Activated gamma-delta T cell treated with anti-CD3 and anti-CD28 coated beads, Interleukin-2, amount 50 U/mL, for 16 hours (primary cell): ENCODE measurements at places on chromosomes 16 and 17.

- DNase-seq, result no peak
These were observed 107.0 kb upstream of the CACNG3 start for GRCh38 chr16:24149102-24149501.

- DNase-seq, result no peak
These were observed 515.8 kb upstream of the SALL1 start for GRCh38 chr16:51666821-51667220.

DNA sequence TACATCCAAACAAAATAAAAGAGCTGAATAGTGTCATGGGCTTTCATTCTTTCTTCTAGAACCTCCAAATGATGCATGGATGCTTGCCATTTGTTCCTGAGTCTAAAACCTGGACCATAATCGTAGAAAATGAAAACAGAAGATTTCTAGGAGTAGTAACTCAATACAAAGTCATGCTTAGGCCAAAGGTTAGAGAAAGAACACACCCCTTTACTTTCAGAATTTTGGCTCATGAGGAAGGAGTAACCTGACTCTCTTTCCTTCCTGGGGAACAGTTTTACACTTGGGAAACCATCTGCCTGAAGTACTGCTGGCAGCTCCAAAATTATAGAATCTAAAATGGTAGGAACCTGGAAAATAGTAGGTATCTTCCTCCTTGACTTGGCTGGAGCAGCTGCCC, 137.2 kb downstream of the SNX11 start:
- DNase-seq, result no peak

GRCh38 chr17:50020841-50021599, 26.0 kb upstream of the DLX3 start:
- no peak for DNase-seq

- no peak for DNase-seq
These were observed 7.8 kb downstream of the TRAF7 start for GRCh38 chr16:2163211-2163881.

GRCh38 chr17:52383493-52384100, 225.1 kb upstream of the CA10 start:
- DNase-seq, result no peak

DNA sequence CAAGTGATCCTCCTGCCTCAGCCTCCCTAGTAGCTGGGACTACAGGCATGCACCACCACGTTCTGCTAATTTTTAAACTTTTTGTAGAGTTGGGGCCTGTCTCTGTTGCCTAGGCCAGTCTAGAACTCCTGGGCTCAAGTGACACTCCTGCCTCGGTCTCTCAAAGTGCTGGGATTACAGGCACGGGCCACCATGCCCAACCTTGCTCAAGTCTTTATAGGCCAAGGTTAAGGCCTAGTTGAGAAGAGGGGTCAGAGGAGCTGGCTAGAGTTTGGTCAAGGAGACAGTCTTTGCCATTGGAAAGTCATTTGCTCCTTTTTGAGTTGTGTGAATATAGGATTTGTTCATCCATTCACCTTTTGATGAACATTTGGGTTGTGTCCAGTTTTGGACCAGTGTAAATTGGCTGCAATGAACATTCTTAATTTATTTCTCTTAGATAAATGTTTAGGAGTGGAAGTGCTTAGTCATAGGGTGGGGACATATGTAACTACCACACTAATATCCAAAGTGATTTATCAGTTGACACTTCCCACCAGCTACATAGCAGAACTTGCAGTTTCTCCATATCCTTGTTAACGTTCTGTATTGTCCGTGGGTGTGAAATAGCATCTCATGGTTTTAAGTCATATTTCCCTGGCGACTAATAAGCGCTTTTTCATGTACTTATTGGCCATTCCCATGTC, 30.7 kb upstream of the ARHGAP17 start:
- DNase-seq, result no peak

DNA sequence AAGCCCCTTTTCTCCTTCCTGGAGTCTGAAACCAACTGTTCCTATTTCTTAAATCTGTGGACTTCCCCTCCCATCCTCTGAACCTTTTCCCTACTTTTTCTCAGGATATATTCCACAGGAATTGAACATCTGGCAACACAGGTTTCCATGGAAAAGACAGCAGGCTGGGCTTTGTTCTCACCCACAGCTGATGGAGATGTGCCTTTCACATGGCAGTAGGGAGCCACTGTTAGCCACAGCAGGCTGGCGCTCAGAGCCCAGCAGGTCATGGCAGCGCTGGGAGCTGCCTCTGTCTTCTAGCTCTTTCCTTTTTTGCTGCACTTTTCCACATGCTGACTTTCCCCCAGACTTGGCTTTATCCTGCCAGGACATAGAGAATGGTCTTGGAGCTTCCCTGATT, 116.4 kb upstream of the NLRP1 start:
- no peak for DNase-seq

- no peak for DNase-seq
These were observed 20.2 kb downstream of the ANKS3 start for GRCh38 chr16:4713663-4714501.

GRCh38 chr16:88805887-88806393, 2.4 kb downstream of the CDT1 start:
- no peak for DNase-seq

GRCh38 chr16:10332241-10332640, 53.6 kb upstream of the ATF7IP2 start:
- no peak for DNase-seq

DNA sequence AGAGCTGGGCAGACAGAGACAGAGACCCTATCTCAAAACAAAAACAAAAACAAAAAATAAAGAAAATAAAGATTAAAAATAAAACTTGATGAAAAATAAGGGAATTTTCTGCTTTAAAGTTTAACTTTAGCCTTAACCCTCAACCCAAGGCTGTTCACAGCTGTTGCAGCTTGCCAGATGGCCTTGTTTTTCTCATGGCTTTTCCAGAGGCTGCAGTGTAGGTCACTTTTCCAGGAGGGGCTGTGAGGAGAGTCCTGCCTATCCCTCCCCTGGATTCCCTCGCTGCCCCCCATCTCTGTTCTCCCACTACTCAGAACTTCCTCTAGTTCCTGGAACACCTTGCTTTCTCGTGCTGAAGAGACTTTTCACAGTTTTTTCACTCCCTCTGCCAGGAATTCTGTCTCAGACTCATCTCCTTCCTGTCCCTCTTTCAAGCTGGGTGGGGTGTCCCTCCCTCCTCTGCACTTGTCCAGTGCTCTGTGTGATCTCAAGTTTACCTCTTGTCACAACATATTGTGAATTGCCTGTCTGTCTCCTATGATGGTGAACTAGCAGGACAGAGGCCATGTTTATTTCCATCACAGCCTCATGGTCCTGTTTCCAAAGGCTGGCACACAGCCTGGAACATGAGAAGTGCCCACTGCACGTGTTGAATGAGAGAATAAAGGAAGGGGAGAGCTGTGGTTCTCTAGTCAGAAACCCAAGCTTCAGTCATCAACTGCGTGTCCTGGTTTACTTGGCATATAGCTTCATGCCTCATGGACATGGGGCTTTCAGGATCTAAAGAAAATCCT, 69.9 kb upstream of the MSI2 start:
- DNase-seq, result no peak

- DNase-seq, result no peak
These were observed 167.2 kb downstream of the CYB561 start for GRCh38 chr17:63278728-63279442.

GRCh38 chr16:71536752-71537499, 10.7 kb downstream of the CHST4 start:
- DNase-seq, result no peak

DNA sequence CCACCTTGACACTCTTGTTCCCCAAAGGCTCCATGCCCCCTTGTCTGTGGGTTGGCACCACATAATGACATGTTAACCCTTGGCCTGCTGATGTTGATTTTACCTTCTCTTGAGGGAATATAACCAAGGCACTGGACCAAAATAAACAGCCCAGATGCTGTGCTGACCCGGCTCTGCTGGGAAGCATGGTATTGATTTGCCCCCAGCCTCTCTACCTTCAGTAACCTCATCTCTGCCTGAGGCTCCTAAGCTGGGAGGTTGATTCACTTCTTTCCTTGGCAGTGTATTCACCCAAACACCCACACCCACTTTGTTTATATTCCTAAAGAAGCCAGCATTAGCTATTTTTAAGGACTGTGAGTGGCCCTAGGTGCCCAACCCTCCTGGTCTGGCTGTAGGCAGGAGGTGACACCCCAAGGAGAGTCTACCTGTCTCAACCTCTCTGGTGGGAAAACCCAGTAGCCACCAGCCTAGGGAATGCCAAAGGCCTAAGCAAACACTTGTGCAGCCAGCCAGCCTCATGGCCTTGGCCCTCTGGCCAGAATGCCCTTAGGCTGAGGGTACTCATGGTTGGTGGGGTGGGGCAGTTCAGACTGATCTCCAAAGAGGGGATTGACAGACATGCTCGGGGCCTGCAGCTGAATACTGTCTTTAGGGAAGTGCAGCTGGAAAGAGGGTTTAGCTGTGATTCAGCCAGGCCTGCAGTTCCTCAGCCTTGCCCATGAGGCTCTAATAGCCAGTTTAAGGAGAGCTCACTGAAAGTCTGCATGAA, 42.7 kb downstream of the GNAO1 start:
- DNase-seq, result no peak

- no peak for DNase-seq
These were observed 74.2 kb downstream of the BCAS3 start for GRCh38 chr17:60751884-60752283.

- DNase-seq, result no peak
These were observed 28.1 kb downstream of the CBFA2T3 start for GRCh38 chr16:88948781-88949490.

DNA sequence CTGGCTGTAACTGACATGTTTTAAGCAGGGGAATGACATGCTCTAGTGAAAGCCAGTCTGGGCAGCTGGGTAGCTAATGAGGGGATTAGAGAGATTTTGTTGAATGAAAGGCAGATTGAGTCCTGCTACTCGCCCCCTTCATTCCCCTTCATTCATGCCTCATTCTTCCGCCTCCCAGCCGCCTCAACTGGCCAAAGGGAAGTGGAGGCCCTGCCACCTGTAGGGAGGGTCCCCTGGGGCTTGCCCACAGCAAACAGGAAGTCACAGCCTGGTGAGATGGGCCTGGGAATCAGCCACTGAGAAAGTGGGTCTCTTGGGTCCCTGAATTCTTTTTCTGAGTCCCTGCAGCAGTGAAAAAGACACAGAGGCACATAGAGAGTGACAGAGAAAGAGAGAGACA, 1.1 kb upstream of the CD19 start:
- no peak for DNase-seq

GRCh38 chr16:85615852-85616606, 2.9 kb downstream of the GSE1 start:
- DNase-seq, result peak; percentile 70

- DNase-seq, result no peak
These were observed 9.7 kb downstream of the C17orf78 start for GRCh38 chr17:37385474-37385990.

DNA sequence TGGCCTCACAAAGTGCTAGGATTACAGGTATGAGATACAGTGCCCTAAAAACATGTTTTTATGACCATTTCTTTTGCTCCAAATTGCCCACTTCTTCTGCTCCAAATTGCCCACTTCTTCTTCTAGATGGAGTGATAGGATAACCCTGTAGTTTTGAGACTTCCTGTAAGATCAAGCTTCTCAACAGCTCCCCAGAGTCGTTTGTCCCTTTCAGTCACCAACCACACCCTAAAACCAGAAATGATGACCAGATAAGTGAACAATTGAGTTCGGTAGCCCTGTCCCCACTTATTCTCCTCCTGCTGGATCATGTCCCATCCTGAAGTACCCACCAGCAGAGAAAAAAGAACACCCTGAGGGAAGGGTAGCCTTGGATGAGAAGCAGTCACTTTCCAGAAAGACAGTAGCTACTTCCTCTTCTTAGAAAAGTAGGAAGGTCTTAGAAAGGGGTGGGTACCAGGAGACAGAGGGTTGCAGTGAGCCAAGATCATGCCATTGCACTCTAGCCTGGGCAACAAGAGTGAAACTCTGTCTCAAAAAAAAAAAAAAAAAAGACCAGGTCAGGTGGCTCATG, 2.5 kb downstream of the ODAD4 start:
- DNase-seq, result no peak

DNA sequence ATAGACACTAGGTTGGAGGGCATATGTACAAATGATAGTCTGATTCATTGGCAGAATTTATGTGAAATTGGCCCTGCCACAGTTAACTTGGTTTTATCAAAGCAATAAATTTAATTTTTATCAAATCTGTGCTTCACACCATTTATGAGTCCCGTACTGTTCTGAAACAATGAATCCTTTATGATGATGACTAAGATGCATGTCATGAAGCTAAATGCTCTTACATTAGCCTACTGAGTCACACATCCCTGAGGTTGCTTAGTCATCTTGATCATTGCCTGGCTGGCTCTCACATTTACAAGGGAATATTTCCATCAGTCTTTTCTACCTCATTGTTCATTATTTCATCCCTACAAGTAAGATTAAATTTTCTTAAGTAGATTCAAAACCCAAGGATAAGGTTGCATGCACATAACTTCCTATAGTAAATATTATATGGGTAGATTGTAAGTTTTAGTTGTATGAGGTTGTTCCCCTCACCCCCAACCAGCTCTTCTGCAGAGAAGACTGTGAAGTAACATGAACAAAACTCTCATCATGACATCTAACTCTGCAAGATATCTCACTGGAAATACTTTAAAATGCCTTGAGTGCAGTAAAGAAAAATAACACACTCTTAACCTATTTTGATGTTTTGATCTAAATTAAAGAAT, 170.7 kb downstream of the CYB561 start:
- no peak for DNase-seq

DNA sequence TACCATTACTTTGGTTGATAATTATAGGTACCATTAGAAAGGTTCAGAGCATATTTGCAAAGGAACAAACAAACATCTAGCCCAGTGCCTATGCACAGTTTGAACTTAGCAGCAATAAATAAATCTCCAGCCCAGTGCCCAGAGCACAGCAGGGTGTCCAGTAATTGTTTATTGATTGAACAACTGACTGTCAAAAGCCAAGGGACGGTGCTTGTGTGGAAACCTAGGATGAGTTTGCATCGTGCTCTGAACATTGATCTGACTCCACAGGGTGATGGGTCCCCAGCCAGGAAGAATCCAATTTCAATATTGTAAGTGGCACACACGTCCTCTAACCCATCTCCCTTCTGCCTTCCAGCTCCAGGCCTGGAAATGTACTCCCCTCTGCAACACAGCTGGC, 625.5 kb upstream of the C16orf82 start:
- no peak for DNase-seq

- no peak for DNase-seq
These were observed 1.6 kb upstream of the LDAF1 start for GRCh38 chr16:21156767-21157467.

GRCh38 chr17:40645943-40646342, 1.7 kb downstream of the SMARCE1 start:
- no peak for DNase-seq

DNA sequence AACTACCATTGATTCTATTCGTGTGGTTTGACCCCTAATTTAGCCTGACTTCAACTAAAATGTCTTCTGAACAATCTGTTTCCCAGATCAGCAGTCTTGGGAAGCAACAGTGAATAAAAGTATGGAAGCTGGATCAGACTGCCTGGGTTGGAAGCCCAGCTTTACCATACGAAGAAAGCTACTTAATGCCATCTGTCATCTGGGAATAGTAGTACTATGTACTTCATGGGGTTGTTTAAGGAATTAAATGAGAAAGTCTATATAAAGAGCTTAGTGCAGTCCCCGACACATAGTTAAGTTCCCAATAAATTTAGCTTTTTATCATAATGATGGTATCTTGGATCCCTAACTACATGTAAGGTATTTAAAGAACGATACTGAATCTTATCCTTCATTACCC, 151.5 kb upstream of the ERCC4 start:
- DNase-seq, result no peak

- DNase-seq, result no peak
These were observed 8.9 kb upstream of the KRTAP17-1 start for GRCh38 chr17:41324180-41325075.
